NCI-H460 (cell line): ENCODE measurements at places on chromosomes 5 and 9. TPM values are rescaled to one million over a fixed set of nuclear protein-coding genes. Genes with fewer than 3 reads are reported as not detected.

DNA sequence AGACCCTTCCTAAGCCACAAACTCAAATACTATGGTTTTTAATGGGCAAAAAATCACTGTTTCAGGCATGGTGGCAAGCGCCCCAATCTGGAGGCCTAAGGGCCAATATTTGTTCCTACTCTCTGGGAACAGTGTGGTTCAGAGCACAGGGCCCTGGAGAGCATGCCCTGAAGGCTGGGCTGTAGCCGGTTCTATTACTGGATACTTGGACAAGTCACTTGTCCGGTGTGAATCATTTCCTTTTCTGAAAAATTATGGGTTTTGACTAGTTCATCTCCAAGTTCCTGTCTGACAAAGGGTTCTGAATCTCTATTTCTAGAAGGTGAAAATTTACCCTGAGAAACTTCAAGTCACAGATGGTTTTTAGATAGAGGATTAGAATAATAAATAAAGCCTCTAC is 75.0 kb downstream of the OTULIN start:
- no peak for DNase-seq

- no peak for DNase-seq
Measured at GRCh38 chr9:117462861-117463260, 48.0 kb upstream of the ASTN2 start.

Gene ANKRD34B
- total RNA-seq = not detected in 2 replicates

Gene TMEM38B
- total RNA-seq = 25.7 and 30.3 TPM in 2 replicates

Gene COQ4
- total RNA-seq = 48.8 and 54.0 TPM in 2 replicates
